Central memory CD8-positive, alpha-beta T cell (primary cell): ENCODE measurements at places on chromosomes 13 and 19.

DNA sequence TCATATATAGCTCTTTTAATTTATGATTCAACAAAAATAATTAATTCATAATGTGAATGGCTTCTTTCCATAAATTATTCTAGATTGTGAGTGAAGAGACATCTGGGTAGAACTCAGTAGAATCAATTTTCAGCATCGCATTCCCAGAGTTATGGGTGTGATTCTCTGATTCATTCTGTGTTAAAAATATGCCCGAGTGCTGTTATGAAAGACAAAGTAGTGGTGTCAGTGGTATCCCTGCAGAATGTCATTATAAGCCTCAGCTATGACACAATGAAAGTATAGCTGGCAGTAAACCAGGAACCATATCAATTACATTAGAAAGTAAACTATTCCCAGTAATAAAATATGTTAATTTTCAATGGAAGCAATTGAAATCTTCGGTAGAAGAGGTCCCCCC lies 480.5 kb upstream of the SLITRK1 start:
- no peak overlapping the region for H3K4me3 ChIP-seq
- no peak overlapping the region for H3K27ac ChIP-seq
- no peaks in the 10 kb centered on the region for H3K4me1 ChIP-seq
- no peaks in the 10 kb centered on the region for H3K36me3 ChIP-seq

GRCh38 chr13:76466043-76466442 lies 420.2 kb downstream of the KCTD12 start:
- H3K4me1 ChIP-seq, result no peaks in the 10 kb centered on the region
- no peak overlapping the region for H3K27ac ChIP-seq
- H3K36me3 ChIP-seq, result no peaks in the 10 kb centered on the region
- no peaks in the 10 kb centered on the region for H3K27me3 ChIP-seq
- DNase-seq, result no peak
- H3K4me3 ChIP-seq, result no peak overlapping the region

DNA sequence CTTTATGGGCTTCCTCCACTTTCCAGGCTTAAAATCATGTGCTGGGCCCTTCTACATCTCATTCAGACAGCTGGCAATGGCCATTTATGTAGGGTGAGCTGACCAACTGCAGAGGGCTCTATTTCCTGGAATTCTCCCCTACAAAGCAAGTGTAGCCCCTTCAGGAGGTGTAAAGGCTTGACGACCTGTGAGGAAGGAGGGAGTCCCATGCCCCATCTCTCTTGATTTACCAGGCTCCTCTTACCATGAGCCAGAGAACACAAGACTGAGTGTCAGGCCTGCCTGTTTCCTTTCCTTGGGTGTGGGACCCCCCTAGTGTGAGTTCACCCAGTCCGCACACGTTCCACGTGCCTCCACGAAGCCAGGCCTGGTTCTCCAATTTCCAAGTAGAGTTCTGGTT lies 16.6 kb downstream of the ZNF536 start:
- no peak overlapping the region for H3K4me3 ChIP-seq
- no peak for DNase-seq
- H3K36me3 ChIP-seq, result no peaks in the 10 kb centered on the region
- no peaks in the 10 kb centered on the region for H3K4me1 ChIP-seq
- H3K27ac ChIP-seq, result no peak overlapping the region

GRCh38 chr19:11155373-11156120 lies at the start of gene SPC24:
SPC24 (minus strand) TSS chr19:11155782; CDS start chr19:11155776, 6 bp downstream.
- no peaks in the 10 kb centered on the region for H3K27me3 ChIP-seq
- peak within 1 kb of the TSS; percentile 71 for H3K4me3 ChIP-seq
- H3K4me1 ChIP-seq, result peaks cover 14% of the 10 kb centered on the region
- peak within 1 kb of the TSS; percentile 79 for H3K27ac ChIP-seq

GRCh38 chr19:35519291-35519690 lies 5.8 kb upstream of the DMKN start:
- DNase-seq, result no peak
- no peak overlapping the region for H3K27ac ChIP-seq
- H3K27me3 ChIP-seq, result peaks cover 29% of the 10 kb centered on the region
- H3K4me3 ChIP-seq, result no peak overlapping the region

GRCh38 chr13:58782736-58783135 lies 1151.2 kb downstream of the PCDH17 start:
- DNase-seq, result no peak
- no peaks in the 10 kb centered on the region for H3K27me3 ChIP-seq
- no peak overlapping the region for H3K4me3 ChIP-seq
- H3K27ac ChIP-seq, result no peak overlapping the region
- H3K36me3 ChIP-seq, result peaks cover 2% of the 10 kb centered on the region
- H3K4me1 ChIP-seq, result no peaks in the 10 kb centered on the region

DNA sequence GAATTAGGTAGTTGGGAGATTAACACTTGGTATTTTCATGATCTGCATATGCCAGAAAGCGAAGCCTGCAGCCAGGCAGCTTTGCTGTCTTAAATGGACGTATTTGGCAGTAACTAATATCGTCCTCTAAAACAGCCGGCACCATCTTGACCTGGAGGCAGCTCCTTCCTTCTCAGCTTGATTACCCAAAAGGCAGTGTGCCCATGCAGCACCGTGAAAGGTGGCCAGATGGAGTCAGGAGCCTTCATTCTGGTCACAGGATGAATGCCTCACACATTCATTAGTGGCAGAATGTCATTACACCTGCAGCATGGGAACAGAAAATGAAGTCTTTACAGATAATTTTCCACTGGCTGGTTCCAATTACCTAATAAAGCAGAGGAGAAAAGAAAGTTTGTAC lies 59.0 kb upstream of the FLT1 start:
- H3K27ac ChIP-seq, result no peak overlapping the region
- H3K27me3 ChIP-seq, result peaks cover 38% of the 10 kb centered on the region
- no peaks in the 10 kb centered on the region for H3K36me3 ChIP-seq
- H3K4me3 ChIP-seq, result no peak overlapping the region
- no peak for DNase-seq
- H3K4me1 ChIP-seq, result no peaks in the 10 kb centered on the region

DNA sequence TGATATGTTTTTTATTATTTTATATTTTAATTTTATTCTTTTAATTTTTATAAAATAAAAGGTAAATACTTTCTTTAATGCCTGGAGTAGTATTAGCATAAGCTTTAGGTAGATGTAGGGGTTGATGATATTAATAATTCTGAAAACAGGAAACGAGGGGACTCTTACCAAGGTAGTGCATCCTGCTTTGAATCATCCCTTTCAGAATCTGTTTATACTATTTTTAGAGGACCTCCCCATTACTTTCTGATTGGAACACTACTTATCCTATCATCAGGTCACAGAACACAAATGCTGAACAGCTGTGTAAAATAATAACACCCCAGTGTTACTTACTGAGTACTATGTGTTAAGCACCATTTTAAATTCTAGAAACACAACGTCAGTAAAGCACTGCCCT lies 27.3 kb downstream of the COG6 start:
- no peaks in the 10 kb centered on the region for H3K4me1 ChIP-seq
- peaks cover 13% of the 10 kb centered on the region for H3K36me3 ChIP-seq
- no peak for DNase-seq
